ENCODE measurements at places on chromosomes 3 and 15. TPM values are rescaled to one million over a fixed set of nuclear protein-coding genes. Genes with fewer than 3 reads are reported as not detected.
A peak's percentile ranks its signal among the peaks of the same experiment; 100 is the strongest.

GRCh38 chr3:29515451-29515850, 234.6 kb downstream of the RBMS3 start:
- DNase-seq = peak; percentile 47

DNA sequence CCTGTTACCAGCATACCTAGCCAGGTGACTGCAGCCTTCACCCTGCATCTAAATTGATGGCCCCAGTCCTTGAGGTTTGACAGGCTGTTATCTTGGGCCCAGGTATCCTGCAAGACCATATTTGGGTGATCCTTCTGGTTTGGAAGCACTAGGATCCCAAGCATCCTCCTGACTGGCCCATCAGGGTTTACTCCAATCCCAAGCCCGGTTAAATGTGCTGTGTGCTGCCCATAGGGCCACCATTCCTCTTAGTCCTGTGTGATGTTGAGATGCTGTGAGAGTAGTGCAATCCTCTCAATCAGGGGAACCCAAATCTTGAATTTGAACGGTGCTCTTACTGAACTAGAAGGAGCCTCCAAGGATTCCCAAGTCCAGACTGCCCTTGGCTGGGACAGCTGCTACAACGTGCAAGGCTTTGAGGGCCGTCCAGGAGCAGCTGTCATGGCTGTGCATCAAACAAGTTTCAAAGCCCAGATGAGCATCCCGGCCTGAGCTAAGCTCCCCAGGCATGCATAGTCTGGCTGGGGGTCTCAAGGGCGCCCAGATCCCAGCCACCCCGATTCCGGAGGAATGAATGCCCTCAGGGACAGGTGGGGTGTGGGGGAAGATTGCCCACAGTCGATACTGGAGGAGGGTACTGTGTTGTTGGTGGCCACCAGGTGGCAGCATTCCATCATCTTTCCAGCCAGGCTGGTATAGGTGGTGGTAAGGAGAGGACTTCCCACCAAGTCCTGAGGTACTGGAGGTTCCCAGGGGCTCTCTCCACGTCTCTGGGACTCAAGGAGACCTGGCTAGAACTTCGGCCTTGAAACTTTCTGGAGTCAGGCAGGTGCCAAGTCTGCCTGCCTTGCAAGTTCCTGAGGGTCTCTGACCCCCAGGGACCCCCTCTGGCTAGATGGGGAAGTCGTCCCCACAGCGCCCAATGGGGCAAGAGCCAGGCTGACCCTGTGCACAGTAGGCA, 32.6 kb downstream of the RBM5 start:
- DNase-seq = peak; percentile 86

The ZNF662 gene
- 0.74 TPM for total RNA-seq

- no peak for DNase-seq
Measured at GRCh38 chr15:41876689-41877088, 17.2 kb downstream of the SPTBN5 start.

DNA sequence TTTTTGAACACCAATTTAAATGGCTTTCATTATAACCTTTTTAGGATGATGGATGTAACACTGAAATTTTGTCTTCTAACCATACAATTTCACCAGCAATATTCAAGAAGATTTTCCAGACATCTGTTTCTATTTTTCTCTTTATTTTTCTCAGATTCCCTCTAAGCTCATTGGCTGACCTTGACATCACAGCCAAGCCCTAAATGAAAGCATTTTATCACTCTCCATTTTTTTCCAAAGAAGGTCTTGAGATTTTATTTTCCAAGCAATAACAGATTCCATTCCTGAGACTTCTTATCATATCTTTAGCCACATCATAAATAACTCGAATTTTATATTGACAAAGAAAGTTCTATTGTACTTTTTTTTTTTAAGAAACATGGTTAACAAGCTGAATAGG, 392.6 kb upstream of the THBS1 start:
- peak; percentile 51 for DNase-seq

DNA sequence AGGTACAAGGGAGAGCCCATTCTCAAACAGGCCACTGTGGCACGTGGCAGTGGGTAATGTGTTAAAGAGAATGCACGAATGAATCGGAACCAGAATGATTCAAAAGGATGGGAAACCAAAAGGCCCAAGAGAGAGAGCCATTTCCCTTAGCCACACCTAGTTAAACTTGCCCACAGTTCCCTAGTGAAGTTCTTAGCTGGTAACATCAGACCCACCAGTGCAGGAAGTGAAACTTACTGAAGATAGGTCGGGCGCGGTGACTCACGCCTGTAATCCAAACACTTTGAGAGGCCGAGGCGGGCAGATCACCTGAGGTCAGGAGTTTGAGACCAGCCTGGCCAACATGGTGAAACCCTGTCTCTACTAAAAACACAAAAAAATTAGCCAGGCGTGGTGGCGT, 97.1 kb downstream of the MEX3B start:
- no peak for DNase-seq

GRCh38 chr3:149658744-149659497, 1.1 kb upstream of the WWTR1 start:
- DNase-seq = no peak
